ENCODE measurements at places on chromosomes 12 and 14. TPM values are rescaled to one million over a fixed set of nuclear protein-coding genes. Genes with fewer than 3 reads are reported as not detected.

GRCh38 chr14:100320157-100320856, 2.8 kb upstream of the SLC25A47 start:
- H3K27me3 ChIP-seq: no peaks in the 10 kb centered on the region
- H3K4me1 ChIP-seq: no peaks in the 10 kb centered on the region
- DNase-seq: no peak
- H3K36me3 ChIP-seq: no peaks in the 10 kb centered on the region

DNA sequence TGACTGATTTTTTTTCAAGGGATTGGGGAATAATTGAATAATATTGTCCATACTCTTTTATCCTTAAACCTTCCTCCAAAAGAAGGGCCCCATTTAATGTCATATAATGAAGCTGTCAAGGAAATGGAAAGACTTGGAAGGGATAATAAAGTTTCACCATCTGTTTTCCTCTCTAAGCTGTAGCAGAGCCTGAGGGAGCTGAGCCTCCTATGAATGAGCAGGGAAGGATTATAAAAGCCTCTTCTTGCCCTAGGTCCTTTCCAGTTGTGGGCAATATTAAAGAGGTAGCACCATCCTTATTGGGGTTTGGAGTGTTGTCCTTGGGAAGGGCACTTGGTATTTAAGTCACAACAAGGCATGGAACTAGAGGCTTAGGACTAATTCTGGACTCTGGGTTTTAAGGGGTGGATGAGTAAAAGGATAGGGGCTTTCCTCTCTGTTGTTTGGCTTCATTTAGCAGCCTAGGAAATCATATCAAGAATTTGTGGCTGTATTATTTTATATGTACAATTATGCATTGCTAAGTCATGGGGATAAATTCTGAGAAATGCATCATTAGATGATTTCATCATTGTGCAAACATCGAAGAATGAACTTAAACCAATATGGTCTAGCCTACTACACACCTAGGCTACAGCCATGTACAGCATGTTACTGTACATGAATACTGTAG, 408.5 kb upstream of the DCN start:
- no peak overlapping the region for H3K27ac ChIP-seq
- no peak overlapping the region for H3K4me3 ChIP-seq
- no peak for DNase-seq
- H3K36me3 ChIP-seq: no peaks in the 10 kb centered on the region
- no peaks in the 10 kb centered on the region for H3K27me3 ChIP-seq

- H3K36me3 ChIP-seq: no peaks in the 10 kb centered on the region
- H3K27me3 ChIP-seq: no peaks in the 10 kb centered on the region
Measured at GRCh38 chr12:72057330-72057914, 118.8 kb downstream of the TPH2 start.

DNA sequence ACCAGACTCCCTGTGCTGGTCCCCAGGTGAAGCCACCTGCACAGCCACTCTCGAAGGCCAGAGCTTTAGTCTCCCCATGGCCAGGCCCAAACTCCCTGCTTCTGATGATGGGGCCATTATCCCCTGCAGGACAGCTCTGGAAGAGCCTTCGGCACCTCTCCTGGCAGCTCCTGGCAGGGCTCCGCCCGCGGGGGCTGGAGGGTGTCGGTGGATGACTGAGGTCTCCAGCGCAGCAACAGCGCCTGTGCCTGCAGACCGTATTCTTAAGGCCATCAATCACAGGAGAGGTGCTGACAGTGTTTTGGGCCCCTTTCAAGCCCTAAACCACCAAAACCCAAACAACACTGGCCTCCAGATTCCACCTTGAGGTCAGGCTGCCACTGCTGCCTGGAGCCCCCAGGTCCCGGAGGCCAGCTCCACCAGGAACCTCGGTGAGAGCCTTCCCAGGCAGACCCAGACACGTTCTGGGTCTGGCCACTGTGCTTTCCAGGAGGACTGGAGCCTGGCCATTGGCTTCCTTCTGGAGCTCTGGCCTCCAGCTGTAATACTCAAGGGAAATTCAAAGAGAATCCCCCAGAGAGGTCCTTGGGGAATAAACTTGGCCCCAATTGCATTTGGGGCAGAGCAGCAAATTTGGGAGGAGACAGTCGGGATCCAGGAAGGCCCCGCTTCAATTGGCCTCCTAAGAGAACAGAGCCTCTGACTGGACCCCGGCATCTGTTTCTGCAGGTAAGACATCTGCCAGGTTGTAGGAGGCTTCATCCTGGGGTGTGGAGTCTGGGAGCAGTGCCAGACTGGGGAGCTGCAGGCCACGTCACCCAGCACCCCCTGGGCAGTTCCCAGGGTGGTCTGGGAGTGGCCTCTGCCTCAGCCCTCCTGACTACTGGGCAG, 210.6 kb upstream of the RTL1 start:
- no peaks in the 10 kb centered on the region for H3K36me3 ChIP-seq
- H3K27me3 ChIP-seq: no peaks in the 10 kb centered on the region
- no peak for DNase-seq
- H3K4me1 ChIP-seq: no peaks in the 10 kb centered on the region
- H3K4me3 ChIP-seq: no peak overlapping the region

DNA sequence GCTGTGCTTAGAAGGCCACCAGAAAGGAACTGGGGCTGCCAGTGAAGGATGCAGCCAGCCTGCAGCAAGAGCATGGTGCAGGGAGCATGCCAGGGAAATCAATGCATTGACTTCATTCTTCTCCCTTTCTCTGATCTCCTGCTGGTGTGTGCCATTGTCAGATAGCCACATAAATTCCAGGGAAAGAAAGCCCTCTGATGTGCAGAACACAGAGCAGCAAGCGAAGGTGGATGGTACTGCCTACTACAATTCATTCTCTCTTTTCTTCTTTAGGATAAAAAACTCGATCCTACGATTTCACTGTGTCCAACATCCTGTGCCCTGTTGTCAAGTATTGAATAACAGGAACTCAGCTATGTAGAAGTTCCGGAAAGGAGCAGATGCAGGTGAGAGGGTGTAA, 446.7 kb upstream of the TMEM132C start:
- H3K36me3 ChIP-seq: no peaks in the 10 kb centered on the region
- no peak overlapping the region for H3K27ac ChIP-seq

DNA sequence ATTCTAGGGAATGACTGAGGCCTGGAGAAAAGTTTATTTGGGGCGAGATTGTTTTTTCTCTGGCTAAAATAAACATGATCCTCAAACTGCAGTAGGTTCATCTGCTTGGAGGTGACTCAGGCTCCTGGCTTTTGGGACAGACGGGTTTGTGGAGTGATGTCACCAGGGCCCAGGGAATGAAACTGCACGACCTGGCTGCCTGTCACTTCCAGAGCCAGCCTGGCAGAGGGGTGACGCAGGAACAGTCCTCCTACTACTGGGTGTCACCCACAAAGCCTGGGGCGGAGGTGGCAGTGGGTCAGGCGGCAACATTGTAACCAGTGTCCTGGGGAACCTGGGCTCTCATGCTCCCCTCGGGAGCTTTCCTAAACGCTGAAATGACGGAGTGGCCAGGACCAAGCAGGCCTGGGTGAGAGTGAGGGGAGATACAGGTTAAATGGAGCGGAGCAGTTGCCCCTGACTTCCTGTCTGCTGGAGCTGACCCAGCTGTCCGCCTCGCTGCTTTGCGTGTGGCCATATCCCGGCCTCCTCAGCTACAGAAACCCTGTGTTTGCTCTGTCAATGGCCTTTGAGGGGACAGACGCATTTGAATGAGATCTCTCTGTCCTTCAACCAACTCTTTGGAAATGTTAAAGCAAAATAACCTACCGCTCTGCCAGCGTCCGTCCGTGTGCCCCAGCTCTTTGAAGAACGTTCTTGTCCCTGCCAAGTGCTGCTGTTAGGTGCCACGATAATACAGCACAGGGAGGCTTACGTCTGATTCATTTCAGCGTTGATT, 6.5 kb downstream of the HIP1R start:
- no peaks in the 10 kb centered on the region for H3K36me3 ChIP-seq
- H3K4me1 ChIP-seq: peaks cover 2% of the 10 kb centered on the region
- DNase-seq: no peak
- no peaks in the 10 kb centered on the region for H3K27me3 ChIP-seq

DNA sequence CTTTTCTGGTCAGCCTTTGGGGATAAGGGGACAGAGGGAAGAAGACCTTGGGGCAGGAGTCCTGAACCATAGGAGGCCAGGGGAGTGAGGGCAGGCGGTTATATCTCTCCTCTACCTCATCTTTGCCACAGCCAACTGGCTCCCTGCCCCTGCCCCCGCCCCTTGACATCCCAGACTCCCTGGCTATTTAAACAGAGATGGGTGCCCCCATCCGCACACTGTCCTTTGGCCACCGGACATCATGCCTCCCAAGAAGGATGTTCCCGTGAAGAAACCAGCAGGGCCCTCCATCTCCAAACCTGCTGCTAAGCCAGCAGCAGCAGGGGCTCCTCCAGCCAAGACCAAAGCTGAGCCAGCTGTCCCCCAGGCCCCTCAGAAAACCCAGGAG, 1.3 kb downstream of the MYL6B start:
- no peak overlapping the region for H3K27ac ChIP-seq
- DNase-seq: no peak
- no peaks in the 10 kb centered on the region for H3K4me1 ChIP-seq
- no peak overlapping the region for H3K4me3 ChIP-seq
- no peaks in the 10 kb centered on the region for H3K27me3 ChIP-seq

GRCh38 chr12:25365340-25365730, 114.6 kb upstream of the KRAS start:
- H3K27ac ChIP-seq: no peak overlapping the region
- DNase-seq: no peak
- H3K27me3 ChIP-seq: no peaks in the 10 kb centered on the region
- H3K36me3 ChIP-seq: no peaks in the 10 kb centered on the region
- H3K4me1 ChIP-seq: no peaks in the 10 kb centered on the region

DNA sequence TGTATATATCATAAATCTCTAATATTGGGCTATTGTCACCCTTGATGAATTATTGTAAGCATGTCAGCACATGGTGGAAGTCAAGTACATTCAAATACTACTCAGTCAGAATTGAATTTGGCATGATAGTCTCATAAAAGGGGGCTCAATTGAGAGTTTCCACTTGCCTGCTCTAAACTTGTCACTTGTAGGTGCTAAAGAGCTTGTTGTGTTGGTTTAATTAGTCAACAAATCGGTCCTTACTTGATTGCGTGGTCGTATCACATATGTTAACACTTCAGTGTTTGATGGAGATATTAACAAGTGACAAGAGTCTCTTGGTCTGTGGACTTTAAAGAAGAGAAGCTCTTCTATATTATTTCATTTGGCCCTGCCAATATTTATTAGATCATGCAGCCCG, 81.1 kb downstream of the NKX2-1 start:
- H3K4me1 ChIP-seq: no peaks in the 10 kb centered on the region
- no peak overlapping the region for H3K4me3 ChIP-seq
- no peaks in the 10 kb centered on the region for H3K27me3 ChIP-seq
- no peak for DNase-seq

DNA sequence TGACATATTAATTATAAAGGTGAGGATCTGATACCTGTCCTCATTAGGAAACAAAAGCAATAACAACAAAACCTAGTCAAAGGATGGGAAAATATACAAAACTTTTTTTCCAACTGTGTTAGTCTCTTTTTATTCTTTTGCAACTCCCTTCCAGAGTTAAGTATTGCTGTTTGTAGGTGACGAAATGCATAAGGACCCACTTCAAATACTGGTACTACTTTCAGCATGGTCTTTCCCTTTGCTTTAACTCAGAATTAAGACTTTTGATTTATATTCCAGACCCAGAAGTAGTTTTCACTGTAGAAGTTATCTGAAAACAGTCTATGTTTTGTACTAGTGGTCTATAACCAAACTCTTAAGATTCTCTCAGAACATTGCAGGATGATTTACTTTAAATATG, 34.1 kb upstream of the ABCC9 start:
- H3K27ac ChIP-seq: no peak overlapping the region
- no peaks in the 10 kb centered on the region for H3K27me3 ChIP-seq
- no peak overlapping the region for H3K4me3 ChIP-seq
- no peaks in the 10 kb centered on the region for H3K36me3 ChIP-seq
- no peaks in the 10 kb centered on the region for H3K4me1 ChIP-seq

DNA sequence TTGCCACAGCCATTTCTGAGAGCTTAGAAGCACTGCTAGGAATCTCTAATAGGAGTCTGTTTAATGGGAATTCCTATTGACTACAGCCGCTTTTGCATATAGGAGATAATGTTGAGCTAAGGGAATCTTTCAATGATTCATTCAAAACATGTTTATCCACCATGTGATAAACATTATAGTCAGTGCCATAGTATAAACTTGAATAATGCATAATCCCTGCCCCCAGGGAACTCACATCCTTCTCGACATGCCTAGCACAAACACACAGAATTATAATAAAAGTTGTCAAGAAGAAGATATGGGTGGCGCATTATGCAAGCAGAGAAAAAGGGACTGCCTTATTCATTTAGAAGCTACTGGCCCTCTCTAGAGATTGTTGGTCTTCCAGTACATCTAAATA, 248.0 kb downstream of the DAD1 start:
- no peak overlapping the region for H3K4me3 ChIP-seq
- H3K27ac ChIP-seq: no peak overlapping the region
- no peaks in the 10 kb centered on the region for H3K36me3 ChIP-seq
- no peak for DNase-seq

- H3K27ac ChIP-seq: no peak overlapping the region
- no peak overlapping the region for H3K4me3 ChIP-seq
- H3K36me3 ChIP-seq: no peaks in the 10 kb centered on the region
Measured at GRCh38 chr12:20305470-20305869, 62.9 kb upstream of the PDE3A start.

DNA sequence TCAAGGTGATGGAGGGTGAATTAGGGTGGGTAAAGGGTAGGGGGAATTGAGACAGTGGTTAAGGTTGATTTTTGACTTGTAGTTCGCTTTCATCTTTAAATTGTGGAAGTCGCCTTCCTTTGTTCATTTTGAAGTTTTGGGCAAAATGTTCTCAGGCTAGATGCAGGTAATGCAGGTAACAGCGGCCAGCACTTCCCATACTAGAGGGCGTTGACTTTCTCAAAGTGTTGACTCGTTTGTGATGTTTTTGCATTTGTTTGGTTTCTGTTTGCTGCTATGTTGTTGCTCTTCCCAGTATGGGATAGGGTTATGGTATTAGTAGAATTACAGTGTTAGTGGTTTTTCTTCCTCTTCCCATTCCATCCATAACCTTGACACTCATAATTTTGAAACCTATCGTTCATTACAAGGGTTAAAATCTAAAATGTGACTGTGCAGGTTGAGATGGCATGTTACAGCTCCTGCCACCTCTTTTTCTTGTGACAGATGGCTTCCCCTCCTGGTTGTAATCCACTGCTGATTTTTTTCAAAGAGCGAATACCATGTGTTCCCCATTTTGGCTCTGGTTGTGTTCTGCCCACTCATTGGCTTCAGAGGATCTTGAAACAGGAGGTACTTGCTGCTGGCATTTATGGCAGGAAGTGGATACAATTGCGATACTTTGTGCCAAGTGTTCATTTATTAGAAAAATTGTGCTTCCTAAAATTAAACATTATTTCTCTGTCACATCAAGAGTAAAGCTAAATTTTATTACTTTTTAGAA, 57.1 kb downstream of the ERC1 start:
- H3K4me1 ChIP-seq: no peaks in the 10 kb centered on the region
- no peak for DNase-seq
- H3K27me3 ChIP-seq: no peaks in the 10 kb centered on the region
- no peak overlapping the region for H3K4me3 ChIP-seq
- no peaks in the 10 kb centered on the region for H3K36me3 ChIP-seq
- no peak overlapping the region for H3K27ac ChIP-seq

Gene PLEKHD1
- total RNA-seq: not detected

Gene STXBP6
- total RNA-seq: 62.8 TPM

Gene GARIN6
- total RNA-seq: not detected

Gene RNFT2
- 3.9 TPM for total RNA-seq

Gene SRRM4
- total RNA-seq: not detected

Gene AMN
- total RNA-seq: 1,110 TPM

Measured in Peyer's patch (tissue), 4 donors.